Femur (tissue), 1 donor: ENCODE measurements at places on chromosomes 4 and X.

GRCh38 chrX:110519501-110519900 lies 160.9 kb downstream of the RTL9 start:
- DNase-seq: no peak

- DNase-seq: no peak
Measured at GRCh38 chr4:75497133-75497532, 17.1 kb downstream of the RCHY1 start.

DNA sequence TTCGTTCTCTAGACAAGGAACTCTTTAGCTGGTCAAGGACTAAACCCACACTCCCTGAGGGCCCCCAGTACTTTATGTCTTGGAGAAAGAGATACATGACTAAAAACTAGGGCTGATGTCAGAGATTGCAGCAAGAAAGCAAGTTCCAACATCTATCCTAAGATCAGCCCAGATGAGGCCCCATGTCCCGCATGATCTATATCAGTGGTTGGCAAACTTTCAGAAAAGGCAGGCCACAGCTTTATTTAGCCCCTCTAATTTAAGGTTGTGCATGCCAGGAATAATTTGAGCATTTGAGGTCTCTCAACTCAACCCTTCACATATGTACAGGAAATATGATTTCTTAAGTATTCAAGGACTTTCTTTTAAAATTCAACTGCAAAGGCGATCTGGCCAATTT lies 44.1 kb upstream of the FRMD7 start:
- DNase-seq: peak; percentile 32

DNA sequence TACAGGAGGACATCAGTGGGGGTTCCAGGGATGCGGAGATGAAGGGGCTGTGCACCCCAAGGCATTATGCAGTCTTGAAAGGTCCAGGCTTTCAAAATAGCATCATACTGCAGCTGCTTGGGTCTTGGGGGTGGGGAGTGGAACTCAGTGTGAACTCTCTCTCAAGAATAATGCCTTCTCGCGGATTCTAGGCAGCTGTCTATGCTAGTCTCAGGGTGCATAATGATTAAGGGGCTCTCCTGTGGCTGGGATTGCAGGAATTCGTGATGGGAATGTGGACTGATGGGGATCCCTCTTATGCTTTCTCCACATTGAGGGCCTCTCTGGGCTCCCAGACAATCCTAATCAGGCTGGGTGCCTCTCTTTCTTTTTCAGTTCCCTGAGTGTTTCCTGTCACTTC lies 172.2 kb upstream of the ARHGAP24 start:
- no peak for DNase-seq

DNA sequence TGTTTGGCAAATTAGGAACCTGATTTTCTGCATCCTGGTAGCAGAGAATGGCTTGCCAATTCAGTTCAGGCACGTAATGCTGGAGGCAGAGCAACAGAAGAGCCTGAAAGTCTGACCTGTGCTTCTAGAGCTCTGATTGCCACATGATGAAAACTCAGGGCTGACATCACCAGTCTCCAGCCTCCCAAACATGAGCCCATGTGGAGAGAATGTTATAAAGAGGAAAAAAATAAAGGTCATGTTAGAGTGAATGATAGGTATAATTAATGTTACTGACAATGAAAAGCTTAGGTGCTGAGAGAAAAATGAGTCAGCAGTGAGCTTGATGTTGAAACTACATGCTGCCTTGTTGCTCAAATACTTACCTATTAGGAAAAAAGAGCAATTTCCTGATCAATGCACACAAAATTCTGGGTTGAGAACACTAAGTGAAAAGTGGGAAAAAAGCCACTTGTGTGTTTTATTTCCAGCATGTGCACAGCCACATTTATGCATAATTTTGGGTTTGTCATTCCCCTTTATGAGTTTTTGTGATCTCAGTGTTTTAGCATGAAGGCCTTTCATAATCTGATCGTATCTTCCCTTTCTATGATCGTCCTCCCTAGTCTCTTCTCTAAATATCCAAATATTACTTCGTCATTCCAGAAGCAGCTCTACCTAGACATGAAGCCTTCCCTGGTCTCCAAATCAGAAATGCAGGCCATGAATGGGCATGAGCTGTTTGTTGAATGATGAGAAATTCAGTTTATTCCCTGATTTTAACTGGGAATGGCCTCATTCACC lies 113.3 kb upstream of the CPEB2 start:
- no peak for DNase-seq
